AG04449 (cell line): ENCODE measurements at places on chromosomes 7 and 10.

DNA sequence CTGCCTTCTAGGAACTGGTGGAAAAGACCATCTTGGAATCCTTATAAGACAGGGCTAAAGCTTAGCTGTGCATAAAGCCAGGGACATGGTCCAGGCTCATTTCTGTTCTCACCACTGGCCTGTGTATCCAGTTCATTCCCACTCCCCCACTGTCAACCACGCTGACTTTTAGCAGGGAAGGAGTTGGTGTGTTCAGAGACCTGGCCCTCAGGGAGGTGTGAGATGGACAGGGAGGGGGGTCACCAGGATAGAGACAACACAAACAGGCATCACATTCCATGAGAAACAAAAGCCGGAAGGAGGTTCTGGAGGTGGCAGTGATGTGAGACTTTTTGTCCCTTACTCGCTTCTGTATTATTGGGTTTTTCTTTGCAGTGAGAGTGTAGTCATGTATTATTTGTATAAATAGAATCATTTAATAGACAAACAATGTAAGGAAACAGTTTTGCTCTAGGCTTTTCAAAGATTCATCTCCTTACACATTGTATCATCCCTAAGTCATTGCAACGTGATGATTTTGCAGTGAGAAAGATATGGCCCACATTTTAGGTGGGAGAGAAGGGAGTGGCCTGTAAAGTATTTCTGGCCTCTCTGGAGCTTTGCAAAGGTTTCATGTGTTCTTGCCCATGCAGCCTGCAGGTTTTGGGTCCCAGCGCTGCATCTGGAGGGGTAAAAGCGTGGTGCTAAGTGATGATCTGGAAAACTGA, 52.0 kb downstream of the EEPD1 start:
- DNase-seq: no peak

DNA sequence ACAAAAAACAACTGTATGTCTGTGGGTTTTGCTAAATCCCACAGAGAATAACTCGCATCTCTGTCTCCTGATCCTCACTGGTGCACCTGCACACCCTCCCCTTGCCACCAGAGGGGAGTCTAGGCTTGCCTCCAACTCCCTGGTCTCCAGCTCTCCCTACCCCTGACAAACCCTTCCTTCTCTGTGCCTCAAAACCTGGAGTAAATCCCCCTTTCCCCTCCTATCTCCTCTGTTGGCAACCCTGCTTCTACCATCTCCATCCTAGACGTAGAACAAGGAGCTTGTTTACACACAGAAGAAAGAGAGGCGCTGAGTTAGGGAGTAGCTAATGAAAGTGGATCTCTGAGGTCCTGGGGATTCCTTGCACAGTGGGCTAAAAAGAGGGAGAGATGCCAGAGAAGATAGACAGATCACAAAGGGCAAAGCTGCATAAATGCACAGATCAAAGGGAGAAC, 6.0 kb downstream of the MBLAC1 start:
- DNase-seq: no peak

DNA sequence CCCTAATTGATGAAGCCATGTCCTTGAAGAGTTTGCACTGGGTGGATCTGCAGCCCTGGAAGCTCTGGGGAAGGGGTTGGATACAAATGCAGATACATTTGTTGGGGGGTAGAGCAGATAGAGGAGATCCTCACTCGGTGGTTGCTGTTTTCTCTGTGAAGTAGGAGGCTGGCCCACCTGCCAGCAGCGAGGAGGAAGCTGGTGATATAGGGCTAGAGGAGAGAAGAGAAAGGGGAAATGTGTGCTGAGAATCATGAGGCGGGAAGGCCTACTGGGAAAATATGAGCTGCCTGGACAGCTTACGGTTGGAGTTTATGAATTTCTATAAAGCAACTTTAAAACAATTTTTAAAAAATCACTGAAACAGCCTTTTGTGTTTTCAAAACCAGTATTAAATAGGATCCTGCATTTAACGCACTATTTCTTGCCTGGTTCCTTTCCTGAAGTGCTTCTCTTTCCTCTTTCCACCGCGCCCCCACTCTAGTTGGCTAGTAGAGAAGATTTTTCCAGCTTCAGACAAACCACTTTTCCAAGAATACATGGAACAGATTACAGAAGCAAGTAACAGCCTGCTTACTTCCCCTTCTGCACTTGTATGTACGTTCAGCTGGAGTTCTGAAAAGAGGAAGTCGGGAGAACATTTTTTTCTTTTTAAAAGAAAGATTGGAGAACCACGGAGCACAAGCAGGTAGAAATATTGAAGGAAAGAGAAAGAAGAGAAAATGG, 100.6 kb upstream of the GLCCI1 start:
- DNase-seq: no peak

GRCh38 chr10:60570896-60571295, 181.2 kb upstream of the ANK3 start:
- no peak for DNase-seq

DNA sequence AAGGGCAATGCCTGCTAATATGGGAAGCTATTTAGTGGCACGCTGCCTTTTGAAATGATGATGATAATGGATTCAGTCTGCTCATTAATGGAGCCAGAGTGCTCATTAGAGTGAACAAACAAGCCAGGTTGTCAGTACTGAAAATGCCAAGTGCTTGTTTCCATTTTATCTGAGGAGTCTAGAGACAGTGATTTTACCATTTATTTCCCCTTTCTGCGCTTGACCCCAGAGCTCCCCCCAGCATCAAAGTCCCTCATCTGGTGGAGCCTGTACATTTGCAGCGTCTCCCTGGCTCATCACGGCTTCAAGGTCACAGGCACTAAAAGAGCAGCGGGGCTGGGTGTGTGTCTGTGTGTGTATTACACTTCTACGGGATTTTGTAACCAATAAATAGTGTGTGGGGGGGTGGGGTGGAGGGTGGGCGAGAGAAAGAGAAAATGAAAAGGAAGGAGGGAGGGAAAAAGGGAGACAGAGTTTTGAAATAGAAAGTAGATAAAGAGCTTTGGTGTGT, 553.8 kb downstream of the TFEC start:
- DNase-seq: no peak

DNA sequence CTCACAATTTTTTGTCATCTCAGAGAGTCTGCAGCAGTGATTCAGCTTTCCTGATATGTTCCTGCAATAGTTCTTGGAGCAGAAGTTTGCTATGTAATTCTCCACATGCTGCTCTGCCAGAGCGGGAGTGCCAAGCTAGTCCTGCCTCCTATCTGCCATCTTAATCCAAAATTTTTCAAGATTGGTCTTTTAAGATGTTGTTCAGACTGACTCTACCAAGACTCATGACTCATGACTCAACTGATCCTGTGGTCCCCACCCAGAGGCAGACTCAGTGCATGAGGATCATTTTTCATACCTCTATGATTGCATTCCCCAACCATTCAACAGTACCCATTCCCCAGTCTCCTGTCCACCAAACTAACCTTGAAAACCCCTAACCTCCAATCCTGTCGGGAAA, 470.8 kb downstream of the INHBA start:
- no peak for DNase-seq

DNA sequence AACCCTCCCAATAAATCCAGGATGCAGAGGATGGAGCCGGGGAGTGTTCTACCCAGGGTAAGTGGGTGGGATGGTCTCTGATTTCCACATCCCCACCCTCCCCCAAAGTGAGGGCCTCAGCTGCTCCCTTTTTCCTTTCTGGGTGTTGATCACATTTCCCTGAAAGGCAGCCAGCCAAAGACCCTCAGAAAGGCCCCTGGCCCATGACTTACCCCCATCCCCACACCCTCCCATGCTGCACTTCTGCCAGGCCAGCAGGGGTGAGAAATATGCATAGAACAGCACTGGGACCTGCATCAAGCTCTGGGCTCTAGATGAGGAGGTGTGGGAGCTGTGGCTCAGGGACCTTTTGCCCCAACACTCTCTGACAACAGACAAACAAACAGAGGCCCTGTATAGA, 927.3 kb upstream of the ZNF722 start:
- no peak for DNase-seq

GRCh38 chr7:137439829-137440825, 96.6 kb upstream of the PTN start:
- DNase-seq: no peak
